Stimulated activated CD8-positive, alpha-beta memory T cell treated with anti-CD3 and anti-CD28 coated beads, Interleukin-4, amount 100 ng/mL, for 1 hour (primary cell): ENCODE measurements at places on chromosomes 7 and 10.

GRCh38 chr7:92909686-92910475 lies 73.5 kb upstream of the CDK6 start:
- no peak for DNase-seq

DNA sequence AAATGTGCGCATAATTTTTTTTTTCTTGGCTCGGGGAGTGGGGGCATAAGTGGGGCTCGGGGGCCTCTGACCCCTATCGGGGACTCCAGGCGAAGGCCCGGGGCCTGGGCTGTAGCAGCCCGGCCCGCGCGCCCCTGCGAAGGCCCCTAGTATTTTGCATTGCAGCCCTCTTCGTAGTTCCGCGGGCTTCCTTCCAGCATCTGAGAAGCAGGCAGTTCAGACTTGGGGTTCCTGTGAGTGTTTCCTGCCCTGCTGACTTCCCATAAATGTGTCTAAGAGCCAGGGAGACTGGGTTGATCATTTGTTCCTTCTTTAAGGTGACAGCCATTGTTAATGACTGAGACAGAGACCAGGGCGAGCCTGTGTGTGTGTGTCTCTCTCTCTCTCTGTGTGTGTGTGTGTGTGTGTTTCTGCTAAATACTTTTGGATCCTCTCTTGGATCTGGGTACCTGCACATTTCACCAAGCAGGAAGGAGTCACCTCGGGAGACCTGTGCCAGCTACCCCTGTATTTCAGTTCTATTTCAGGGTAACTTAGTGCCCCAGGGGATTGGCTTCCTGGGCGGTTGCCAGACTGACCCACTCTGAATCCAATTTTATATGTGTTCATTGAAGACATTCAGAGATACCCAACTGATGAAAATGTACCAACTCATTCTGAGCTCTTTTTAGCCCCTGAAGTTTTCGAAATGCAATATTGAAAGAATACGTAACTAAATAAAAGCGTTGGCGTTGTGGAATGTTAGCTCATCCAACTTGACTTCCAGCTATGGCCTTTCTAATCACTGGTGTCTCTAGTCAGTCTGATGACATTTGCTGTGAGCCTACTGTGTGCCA lies 805 bp downstream of the MSRB2 start:
- no peak for DNase-seq

GRCh38 chr7:7972128-7972527 lies 3.5 kb downstream of the GLCCI1 start:
- DNase-seq: no peak

- DNase-seq: no peak
Observed at GRCh38 chr10:71292624-71293445, 26.2 kb upstream of the SLC29A3 start.

DNA sequence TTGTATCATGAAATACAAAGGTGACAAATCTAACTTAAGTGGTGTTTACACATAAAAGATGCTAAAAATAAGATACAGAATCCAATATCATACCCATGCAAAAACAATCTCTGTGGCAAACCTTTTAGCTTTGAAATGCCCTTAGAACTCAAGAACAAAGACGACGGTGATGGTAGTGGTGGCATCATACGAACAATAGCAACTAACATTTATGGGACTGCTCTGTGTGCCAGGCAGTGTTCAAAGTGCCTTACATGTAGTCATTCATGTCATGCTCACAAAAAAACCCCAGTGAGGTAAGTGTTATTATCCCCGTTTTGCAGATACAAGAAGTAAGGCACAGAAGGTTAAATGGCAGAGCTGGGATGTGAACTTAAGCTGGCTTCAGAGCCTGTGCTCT lies 563.9 kb downstream of the PARD3 start:
- DNase-seq: no peak

- no peak for DNase-seq
Observed at GRCh38 chr7:131302876-131303707, 24.6 kb upstream of the MKLN1 start.

- DNase-seq: no peak
Observed at GRCh38 chr10:75137533-75138438, 26.3 kb downstream of the SAMD8 start.

DNA sequence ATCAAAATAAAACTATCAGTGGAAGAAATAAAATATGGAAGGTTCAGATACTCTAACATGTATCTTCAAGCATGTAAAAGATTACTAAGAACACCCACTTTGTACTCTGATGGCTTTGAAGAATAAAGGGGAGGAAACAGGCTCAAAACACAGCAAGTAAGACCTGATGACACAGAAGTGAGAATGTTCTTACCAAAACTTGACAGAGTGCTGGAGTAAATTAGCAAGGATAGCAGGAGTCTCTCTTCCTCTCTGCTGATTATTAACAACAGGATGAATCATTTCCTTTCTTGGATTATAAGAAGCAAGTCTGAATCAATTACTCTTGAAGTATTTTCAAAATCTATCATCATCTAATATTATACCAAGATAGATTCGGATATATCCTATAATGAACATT lies 47.5 kb downstream of the GLI3 start:
- no peak for DNase-seq

GRCh38 chr7:2245883-2246675 lies 4.1 kb downstream of the NUDT1 start:
- no peak for DNase-seq

DNA sequence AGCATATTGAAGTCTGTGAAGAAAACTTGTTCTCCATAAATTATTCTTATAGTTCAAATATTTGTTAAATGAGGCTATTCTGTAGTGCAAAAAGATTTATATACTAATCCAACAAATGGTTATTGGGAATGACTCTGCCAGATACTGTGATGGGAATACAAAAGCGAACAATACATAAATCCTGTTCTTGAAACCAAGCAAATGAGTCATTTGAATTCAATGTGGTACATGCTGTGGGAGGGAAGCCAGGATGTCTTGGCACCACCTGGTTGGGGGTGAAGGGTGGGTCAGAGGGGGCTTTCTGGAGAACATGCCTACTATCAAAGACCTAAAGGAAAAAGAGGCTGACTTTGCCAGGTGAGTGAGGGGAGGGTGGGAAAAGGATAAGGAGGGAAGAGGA lies 594.2 kb downstream of the CALN1 start:
- DNase-seq: no peak

DNA sequence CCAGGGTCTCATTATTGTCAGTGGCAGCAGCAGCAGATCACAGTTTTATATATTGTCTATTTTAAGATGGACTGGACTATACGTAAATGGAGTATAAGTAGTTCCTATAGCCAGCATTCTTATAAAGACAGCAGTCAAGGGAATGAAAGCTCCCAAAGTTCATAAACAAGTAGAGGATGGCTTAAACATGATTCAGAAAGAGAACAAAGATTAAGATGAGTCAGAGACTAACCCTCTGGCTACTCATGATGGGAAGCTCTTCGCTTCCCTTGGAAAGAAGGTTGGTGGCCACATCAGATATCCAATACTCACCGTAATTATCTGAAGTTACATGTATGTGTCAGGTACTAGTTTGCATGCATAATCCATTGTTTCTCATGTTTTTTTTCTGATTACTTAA lies 277.0 kb downstream of the INHBA start:
- DNase-seq: no peak

DNA sequence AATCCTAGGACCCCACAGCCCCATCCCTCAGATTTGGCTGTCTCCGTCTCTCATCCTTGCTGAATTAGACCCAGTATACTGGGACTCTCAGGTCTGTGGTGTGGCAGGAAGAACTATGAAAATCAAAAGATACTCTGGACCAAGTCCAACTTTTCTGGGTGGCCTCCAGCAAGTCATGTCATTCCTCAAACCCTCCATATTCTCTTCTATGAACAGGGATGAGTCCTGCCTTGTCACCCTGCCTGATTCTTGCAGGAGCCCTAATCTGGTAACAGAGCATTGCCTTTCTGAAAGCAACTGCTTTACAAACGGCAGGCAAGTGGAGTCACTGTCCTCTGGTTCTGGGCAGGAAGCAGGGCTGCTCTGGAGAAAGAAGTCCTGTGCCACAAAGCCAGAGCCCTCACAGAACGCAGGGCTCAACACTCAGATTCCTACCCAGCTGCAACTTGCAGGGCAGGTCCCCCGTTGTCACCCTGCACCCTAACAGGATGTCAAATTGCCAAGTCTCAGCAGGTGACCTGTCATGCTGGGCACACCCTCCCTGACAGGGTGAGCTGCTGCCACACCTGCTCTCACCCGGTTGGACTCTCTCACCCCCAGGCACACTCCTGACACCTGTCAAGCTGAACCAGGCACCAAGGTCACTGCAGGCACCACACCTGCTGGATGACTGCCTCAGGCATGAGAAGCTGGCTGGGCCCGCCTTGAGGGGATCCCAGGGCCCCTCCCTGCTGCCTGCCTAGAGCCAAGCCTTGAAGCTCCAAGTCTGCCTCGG lies 227.7 kb downstream of the KCNMA1 start:
- no peak for DNase-seq

DNA sequence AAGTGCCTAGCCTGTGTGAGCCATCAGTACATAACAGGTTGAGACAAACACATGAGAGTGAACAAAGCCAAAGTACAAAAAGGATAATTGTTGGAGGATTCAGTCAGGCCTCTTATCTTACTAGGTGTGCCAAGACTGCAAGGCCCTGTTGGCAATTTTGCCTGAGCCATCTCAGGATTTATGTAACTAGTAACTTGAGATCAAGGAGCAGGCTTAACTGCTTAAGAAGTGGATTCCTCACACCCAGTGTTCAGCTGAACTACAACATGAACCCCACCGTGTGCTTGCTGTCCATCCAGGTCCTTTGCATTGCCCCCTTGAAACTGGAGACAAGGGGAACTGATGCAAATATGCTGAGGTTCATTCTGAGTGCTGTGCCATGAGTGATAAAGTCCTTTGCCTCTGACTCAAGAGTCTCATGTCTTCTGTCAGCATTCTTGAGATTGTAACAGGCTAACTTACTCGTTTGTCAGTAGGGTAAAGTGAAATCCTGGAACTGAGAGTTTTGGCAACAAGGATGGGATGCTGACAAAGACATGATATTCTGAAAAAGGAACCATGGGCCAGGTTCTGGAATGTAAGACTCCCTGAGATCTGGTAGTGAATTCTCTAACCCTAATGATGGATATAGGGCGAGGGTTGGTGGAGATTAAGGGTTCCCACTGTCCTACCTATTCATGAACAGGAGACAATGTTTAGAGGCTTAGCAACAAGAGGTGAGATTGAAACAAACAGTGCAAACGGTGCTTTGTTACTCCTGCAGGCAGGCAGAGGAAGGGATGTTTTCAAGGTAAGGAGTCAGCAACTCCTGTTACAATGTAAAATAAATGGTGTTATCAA lies 44.1 kb upstream of the GATAD1 start:
- DNase-seq: no peak

GRCh38 chr10:119518936-119519335 lies 23.6 kb downstream of the RGS10 start:
- DNase-seq: no peak

GRCh38 chr7:98283127-98283886 lies 1.8 kb downstream of the BRI3 start:
- no peak for DNase-seq

DNA sequence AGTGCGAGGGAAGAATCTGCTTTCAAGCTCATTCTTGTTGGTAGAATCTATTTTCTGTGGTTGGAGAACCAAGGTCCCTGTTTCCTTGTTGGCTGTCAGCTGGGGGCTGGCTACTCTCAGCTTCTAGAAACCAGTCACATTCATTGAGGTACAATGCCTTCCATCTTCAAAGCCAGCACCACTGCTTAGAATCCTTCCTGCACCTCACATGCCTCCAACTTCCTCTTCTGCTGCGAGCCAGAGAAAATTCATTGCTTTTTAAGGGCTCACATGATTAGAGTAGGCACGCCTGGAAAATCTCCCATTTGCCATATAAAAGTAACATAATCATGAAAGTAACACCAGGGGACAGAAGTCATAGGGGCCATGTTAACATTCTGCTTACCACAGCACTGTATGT lies 28.7 kb downstream of the TES start:
- DNase-seq: no peak

GRCh38 chr7:6026820-6027311 lies 4.3 kb upstream of the ANKRD61 start:
- no peak for DNase-seq

DNA sequence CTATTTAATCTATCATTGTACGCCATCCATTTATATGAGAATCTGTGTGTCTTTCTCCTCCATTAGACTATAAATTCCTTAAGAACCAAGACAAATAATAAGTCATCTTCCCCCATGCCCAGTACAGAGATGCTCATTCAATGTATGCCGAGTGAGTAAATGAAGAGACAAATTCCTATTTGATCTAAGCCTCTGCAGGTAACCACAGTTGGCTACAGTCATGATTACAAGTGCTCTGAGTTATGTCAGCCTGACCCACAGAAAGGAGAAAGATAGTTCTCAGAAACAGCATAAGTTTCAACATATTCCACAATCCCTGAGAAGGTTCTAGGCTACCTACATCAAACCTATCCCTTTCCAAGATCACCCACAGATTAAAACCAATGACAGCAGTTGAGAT lies 46.1 kb downstream of the MPP7 start:
- no peak for DNase-seq

GRCh38 chr7:24192053-24192452 lies 91.9 kb upstream of the NPY start:
- no peak for DNase-seq

DNA sequence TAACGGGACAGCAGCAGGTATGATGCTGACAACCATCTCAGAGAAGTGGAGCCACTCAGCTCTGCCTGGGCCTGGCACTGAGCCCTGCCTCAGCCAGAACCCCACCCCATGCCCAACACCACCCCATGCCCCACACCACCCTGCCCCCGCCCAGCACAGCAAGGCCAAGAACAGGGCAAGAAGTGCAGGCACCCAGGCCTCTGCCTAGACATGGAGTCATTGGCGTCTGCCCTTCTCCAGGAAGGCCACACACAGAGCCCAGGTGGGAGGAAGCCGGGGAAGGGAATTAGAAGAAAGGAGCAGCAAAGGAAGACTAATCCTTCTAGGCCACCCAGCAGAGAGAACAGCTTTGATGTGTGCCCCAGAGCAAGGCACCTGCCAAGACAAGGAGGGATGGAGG lies 18.9 kb downstream of the CAMK2G start:
- no peak for DNase-seq

DNA sequence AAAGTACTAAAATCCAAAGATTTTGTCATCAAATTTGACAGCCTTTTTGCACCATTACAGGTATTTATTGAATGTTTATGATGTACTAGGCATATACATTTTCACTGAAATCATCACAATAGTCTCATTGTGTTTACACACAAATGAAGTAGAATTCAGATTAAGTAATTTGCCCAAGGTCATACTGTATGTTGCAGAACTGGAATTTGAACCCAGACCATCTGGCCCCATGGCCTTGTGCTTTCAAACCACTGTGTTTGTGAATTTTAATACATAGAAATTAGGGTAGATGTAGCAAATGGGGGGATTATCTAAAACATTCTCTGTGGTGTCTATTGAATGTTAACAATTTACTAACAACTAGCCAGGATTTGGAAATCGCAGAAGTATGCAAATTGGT lies 94.8 kb downstream of the POLL start:
- no peak for DNase-seq

DNA sequence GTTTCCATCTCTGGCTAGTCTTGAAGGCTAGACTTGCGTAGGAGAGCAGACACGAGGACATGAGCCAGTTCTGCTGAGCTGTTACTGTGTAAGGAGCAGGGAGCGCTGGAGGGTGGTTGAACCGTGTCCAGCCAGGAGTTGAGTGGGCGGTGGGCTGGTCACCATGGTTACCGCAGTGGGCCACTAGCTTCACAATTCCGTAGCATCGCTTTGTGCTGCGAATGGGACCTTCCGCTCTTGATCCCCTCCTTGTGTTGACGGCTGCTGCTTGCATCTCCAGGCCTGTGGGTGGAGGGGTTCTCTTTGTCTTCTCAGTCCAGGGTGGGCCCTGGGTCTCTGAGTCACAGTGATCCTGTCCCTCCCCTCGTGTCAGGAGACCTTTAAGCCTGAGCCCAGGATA lies 49.4 kb upstream of the OCM start:
- DNase-seq: no peak

- peak; percentile 13 for DNase-seq
Observed at GRCh38 chr10:100009283-100009792, 409 bp downstream of the DNMBP start.
